Bone marrow (tissue), 2 donors: ENCODE measurements at places on chromosomes 1 and 21.

GRCh38 chr1:84538599-84538998, 32.2 kb upstream of the GNG5 start:
- DNase-seq = no peak

DNA sequence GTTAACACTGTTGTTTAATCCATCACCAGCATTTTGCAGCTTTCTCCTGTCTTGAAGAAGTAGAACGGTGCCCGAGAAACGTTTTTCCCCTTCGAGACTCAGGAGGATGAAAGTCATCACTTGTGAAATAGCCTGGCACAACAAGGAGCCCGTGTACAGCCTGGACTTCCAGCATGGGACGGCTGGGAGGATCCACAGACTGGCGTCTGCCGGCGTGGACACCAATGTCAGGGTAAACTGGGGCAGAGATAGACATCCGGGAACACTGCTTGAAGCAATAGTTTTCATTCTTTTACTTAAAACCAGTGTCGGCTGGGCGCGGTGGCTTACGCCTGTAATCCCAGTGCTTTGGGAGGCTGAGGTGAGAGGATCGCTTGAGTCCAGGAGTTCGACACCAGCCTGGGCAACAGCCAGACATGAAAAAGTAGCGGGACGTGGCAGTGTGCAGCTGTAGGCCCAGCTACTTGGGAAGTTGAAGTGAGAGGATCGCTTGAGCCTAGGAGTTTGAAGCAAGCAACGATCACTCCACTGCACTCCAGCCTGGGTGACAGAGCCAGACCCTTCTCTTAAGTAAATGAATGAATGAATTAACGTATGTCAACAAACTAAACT, 945 bp downstream of the CHAF1B start:
- no peak for DNase-seq

DNA sequence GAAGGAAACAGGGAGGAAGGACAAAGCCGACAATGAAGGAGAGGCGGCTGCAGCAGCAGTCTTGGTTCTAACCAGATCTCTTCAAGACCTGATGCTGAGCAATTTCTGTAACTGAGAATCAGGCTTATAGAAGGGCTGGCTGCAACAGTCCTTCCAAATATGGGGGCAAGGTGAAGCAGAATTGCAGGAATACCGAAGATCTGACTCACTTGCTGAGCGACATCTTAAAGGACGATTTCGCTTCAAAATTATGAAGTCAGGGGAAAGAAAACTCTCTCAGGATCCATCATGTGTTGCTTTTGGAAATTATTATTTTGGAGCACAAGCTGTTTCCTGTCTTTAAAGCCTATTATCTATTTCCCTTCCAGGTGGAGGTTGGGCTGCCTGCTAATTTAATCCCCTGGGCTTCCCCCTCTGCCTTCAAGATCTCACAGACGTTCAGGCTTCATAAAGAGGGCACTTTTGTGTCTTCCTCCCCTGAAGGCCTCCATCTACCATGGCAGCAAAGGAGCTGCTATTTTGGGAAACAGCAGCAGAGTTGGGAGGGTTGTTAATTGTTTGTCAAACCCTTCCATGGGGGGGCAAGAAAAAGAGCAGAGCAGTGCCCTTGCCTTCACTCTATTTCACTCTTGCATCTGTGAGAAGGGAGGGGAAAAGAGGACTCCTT, 10.8 kb upstream of the IER5 start:
- no peak for DNase-seq

DNA sequence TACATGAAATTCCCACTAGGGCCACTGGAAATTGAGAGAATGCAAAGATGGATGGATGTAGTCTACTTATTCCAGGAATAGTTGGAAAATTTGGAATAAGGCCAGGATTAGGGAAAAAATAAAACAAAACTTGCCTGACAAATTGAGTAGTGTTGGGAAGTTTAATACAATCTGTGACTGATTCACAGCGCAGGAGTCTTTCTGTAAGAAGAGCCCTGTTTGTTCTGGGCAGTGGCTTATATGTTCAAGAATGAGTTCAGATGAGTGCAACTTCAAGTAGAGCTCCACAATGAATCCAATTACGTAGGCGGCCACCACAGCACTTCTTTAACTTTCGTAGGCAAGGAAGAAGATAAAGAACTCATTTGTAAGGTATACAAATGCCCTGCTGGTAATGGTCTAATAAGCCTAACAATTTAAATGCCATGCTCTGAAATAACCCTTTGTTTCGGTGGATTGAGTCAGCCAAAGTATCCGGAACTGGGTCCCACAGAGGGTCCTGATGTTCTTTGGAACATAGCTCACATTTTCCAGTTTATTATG, 47.1 kb upstream of the KCNE1 start:
- no peak for DNase-seq

DNA sequence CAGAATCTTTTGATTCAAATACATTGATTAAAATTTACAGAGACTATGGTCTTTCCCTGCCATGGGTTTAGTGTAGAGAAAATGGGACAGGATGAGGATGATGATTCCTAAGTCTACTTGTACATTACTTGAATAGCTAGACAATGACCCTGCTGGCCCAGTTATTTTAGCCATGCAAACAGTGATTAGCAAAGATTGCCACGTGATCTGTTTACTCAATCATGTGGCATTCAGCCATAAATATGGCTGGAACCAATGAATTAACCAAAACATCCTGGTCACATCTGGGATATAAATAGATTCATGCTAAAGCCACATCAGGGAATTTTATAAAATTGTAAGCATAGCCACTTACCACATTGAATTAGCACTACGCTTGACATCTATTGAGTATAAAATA, 167.3 kb downstream of the PBX1 start:
- DNase-seq = no peak

DNA sequence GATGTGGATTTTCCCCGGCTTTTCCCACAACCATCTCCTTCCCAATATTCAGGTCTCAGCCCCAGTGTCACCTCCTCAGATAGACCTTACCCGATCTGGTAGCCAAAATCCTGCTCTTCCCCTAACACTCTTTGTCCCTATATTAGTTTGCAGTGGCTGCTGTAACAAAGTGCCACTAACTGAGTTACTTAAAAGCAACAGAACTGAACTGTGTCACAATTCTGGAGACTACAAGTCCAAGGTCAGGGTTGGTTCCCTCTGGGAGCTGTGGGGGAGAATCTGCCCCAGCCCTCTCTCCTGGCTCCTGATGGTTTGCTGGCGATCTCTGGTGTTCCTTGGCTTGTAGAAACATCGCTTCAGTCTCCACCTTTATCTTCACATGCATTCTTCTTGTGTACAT, 64.0 kb downstream of the NENF start:
- DNase-seq = no peak

DNA sequence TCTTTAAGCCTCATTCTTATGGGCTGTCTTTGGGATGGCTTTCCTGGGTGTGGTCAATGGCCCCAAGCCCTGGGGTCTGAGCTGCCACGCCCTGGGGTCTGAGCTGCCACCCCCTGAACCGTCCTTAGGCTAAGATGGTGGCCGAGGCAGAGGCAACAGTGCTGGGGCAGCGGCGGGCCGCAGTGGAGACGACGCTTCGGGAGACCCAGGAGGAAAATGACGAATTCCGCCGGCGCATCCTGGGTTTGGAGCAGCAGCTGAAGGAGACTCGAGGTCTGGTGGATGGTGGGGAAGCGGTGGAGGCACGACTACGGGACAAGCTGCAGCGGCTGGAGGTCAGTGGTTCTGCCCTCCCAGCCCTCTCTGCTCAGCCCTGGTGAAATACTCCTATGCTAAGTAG, 10.3 kb upstream of the TUFT1 start:
- no peak for DNase-seq

DNA sequence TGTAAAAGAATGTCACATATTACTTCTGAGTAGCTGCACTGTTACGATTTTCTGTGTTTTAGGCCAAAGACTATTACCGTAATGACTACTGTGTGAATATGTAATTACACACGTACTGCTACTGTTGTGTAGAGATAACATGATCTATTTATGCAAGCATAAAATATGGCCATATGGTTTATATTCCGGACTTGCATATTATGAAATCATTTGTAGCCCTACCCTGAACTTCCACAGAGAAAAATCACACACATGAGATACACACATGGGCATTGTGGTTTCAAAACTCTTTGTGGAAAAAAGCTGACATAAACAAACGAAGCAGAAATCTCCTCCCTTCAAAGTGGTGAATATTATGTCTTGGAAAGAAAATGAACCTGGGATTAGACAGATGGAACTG, 373.0 kb upstream of the ADAMTS5 start:
- no peak for DNase-seq

GRCh38 chr1:33180911-33181890, 642 bp downstream of the TRIM62 start:
- no peak for DNase-seq

- no peak for DNase-seq
Measured at GRCh38 chr1:108882837-108883236, 6.1 kb downstream of the GPSM2 start.

- no peak for DNase-seq
Measured at GRCh38 chr1:53083636-53084588, 21.9 kb downstream of the PODN start.

- no peak for DNase-seq
Measured at GRCh38 chr1:10767282-10767681, 29.2 kb downstream of the CASZ1 start.

- DNase-seq = no peak
Measured at GRCh38 chr1:221644663-221645258, 97.1 kb downstream of the DUSP10 start.

- no peak for DNase-seq
Measured at GRCh38 chr21:37367336-37367702, 746 bp downstream of the DYRK1A start.

GRCh38 chr1:29267321-29268070, 31.2 kb downstream of the PTPRU start:
- no peak for DNase-seq

DNA sequence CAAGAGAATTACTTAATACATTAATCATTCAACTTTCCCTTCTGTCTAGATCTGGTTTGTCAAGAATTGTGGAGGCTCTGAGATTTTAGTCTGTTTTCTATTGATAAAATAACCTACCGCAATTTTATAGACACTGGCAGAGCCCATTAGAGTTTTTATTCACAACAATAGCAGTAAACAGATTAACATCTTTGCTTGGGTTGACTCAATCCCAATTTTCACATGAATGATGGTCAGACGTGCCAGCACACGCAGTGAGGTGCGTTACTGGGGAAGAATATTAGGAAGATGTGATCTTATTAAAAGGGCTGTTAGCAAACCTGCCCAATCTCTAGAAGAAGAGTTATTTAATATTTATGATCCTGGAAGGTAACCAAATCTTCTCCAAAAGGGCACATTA, 736.6 kb downstream of the MRPL39 start:
- no peak for DNase-seq

DNA sequence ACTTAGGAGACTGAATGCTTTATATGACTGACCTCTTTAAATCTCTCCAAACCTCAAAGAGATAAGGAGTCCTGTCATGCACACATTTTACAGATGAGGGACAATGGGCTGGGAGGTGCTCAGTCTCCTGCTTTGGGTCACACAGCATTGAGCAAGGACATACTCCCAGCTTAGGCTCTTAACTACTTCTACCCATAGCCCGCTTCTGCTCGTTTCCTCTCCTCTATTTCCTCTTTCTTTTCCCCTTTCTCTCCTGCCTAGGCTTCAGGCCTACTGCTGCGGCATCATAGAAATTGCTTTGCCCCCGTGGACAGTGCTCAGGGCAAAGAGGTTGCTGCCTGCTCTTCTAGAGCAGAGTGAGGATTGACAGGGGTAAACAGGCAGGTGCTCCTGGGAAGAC, 12.4 kb upstream of the ZNF691 start:
- no peak for DNase-seq

DNA sequence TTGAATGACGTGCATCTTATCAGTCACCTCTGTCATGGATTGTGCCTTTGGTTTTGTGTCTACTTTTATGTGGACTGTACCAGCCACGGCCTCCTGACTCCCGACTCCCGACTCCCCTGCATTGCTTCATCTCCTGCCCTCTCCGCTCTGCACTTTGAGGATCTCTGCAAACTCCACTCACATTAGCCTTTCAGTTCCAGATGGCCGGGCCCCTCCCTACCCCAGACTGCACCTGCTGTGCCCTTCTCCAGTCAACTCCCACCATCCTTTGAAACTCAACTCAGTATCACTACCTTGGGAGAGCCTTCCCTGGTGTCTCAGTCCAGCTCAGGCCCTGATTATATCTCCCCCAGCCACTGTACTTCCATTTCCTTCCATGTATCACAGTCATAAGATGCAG, 71.4 kb downstream of the MDM4 start:
- no peak for DNase-seq

DNA sequence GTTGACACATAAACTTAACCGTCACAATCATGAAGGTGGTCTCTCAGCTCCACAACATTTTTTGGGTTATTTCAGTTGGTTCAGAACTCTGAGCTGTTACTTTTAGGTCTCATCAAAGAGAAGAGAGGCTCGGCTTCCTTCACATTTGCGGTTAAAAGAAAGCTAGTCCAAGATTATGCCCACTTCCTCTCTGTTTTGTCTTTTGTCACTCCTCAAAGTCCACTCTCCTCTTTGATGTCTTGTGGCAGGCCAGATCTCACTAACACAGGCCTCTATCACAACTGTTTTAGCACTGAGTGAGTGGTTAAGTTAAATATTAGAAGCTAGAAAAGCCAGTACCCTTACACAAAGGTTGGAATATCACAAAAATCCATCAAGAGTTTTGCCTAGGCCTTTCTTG, 195.7 kb downstream of the FCRL5 start:
- no peak for DNase-seq

DNA sequence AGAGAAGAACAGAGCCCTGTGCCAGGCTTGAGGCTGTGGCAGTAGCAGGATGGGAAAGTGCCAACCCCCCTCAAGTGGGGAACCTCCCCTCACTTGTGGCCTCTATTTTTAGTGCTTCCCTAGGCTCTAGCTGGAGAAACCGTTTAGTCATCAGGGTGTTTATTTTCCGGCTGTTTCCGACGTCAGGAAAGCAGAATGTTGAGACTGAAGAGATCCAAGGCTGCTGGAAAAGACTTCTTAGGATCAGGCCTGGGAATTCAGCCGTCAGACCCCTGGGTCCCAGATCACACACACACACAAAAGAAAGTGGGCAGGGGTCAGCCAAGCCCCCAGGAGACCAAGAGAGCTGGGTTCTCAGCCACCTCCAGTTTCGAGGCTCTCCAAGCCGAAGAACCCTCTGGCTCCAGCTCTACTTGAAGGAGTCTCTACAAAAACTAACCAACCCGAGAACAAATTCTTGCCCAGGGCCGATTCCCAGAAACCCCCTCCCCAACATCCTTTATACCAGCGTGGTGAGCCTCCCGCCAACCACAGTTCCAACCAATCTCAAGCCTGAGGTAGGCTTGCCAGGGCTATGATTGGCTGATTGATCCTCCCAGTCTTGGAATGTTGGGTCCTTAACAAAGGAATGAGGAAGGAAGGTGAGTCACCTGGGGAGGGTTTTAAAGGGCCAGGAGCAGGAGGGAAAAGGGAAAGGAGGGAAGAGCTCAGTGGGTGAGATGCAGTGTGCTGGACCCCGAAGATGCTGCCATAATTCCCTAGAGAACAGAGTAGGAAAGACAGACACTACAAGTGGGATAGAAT, 2.5 kb upstream of the MEF2D start:
- DNase-seq = peak; percentile 80

DNA sequence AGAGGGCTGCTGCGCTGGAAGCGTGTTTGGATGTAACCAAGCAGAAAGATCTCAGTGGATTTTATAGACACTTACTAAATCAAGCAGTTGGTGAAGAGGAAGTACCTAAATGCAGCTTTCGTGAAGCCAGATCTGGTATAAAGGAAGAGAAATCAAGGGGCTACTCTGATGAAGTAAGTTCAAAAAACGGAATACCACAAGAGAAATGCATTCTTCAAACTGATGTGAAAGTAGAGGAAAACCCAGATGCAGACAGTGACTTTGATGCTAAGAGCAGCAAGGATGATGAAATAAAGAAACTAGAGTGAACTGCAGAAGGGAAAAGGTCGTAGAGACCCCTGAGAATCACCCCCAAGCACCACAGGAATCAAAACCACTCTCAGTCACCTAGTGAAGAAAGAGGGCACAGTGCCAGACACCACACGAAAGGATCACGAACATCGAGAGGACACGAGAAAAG, 40.8 kb upstream of the NEXN start:
- DNase-seq = no peak
